Fibroblast of skin of right quadriceps (primary cell): ENCODE measurements at places on chromosomes 11 and 22.

- DNase-seq, result no peak
Observed at GRCh38 chr22:19822301-19823117, 32.2 kb downstream of the GNB1L start.

DNA sequence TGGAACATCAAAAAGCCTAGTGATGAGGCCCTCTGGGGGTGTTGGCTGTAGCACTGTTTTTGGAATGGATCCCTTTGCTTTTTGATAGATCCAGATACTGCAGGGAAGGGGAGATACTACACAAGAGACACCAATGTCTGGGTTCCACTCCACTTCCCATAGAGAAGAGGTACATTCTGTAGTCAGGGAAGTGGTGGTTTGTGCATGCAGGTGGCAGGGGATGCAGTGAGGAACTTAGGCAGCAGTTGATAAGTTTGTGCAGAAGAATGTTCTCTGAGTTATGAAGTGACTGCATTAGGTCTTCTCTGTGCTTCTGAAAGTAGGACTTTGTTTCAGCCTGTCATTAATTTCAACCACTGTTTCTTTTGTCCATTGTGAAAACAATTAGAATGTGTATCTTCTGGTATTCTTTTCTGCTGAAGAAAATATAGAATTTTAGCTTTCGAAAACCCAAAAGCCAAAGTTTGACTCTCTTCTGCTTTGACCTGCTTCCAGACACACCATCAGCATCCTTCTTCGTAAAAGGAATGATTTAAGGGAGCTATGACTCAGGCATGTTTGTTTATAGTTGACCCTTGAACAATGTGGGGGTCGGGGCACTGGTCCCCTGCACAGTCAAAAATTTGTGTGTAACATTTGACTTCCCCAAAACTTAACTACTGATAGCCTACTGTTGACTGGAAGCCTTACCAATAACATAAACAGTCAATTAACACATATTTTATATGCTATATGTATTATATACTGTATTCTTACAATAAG, 25.6 kb downstream of the PANX1 start:
- no peak for DNase-seq

GRCh38 chr11:82883853-82884252, 16.4 kb downstream of the PRCP start:
- no peak for DNase-seq

GRCh38 chr11:73956876-73957653, 6.2 kb downstream of the DNAJB13 start:
- DNase-seq, result no peak

- DNase-seq, result no peak
Observed at GRCh38 chr11:95254716-95255115, 23.7 kb upstream of the SESN3 start.

GRCh38 chr11:17257196-17257595, 19.3 kb upstream of the NUCB2 start:
- DNase-seq, result peak; percentile 65

DNA sequence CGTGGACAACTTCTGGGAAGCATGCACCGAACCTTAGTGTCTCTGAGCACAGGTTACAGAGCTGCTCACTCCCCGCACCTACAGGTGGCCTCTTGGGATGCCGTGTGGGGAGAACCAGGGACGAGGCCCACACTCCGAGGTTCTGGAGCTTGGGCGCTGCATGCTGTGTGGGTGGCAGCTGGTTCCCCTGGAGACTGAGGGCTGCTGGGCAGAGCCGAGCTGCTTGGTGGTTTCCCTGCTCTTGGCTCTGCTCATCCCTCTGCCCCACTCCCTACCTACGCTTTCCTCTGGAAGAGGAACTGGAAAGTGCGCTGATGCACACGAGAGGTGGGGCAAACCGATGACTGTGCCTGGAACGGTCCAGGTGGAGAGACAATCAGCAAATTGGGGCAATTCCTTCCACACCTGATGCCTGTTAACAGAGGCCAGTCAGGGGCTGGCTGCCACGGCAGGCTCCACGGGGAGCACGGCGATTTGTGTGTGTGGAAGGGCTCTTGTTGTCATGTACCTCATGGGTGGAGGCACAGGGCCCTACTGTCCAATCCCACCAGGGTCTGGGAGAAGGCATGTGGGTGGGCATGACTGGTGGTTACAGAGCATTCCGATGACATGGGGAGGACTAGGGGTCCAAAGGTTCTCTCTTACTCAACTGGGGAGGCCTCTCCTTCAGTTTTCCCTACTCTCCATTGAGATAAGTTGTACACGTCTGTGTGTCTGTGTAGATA, 60.9 kb downstream of the ST14 start:
- DNase-seq, result no peak

GRCh38 chr11:87493516-87493915, 455.8 kb downstream of the TMEM135 start:
- DNase-seq, result peak; percentile 56

DNA sequence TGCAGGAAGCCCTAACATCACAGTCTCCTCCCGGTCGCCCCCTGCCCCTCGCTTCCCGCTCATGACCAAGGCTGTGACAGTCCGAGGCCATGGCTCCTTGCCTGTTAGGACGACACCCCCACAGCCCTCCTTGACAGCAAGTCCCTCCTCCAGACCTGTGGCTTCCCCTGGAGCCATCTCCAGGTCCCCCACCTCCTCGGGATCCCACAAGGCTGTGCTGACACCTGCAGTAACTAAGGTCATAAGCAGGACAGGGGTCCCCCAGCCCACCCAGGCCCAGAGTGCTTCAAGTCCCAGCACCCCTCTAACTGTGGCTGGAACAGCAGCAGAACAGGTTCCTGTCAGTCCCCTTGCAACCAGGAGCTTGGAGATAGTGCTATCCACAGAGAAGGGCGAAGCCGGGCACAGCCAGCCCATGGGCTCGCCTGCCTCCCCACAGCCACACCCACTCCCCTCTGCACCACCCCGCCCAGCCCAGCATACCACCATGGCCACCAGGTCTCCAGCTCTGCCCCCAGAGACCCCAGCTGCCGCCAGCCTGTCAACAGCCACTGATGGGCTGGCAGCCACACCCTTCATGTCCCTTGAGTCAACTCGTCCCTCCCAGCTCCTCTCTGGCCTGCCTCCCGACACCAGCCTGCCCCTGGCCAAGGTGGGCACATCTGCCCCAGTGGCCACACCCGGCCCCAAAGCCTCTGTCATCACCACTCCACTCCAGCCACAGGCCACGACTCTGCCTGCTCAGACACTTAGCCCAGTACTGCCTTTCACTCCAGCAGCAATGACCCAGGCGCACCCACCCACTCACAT, 63.2 kb downstream of the OTOG start:
- no peak for DNase-seq

- no peak for DNase-seq
Observed at GRCh38 chr11:76769645-76770586, 13.2 kb upstream of the TSKU start.

GRCh38 chr11:32890843-32891656, 1.6 kb upstream of the QSER1 start:
- DNase-seq, result no peak

- DNase-seq, result no peak
Observed at GRCh38 chr11:60563553-60564235, 48.5 kb downstream of the MS4A13 start.

- DNase-seq, result no peak
Observed at GRCh38 chr11:2256951-2257700, 13.3 kb downstream of the ASCL2 start.

- no peak for DNase-seq
Observed at GRCh38 chr22:46646531-46647215, 26.5 kb downstream of the GRAMD4 start.

DNA sequence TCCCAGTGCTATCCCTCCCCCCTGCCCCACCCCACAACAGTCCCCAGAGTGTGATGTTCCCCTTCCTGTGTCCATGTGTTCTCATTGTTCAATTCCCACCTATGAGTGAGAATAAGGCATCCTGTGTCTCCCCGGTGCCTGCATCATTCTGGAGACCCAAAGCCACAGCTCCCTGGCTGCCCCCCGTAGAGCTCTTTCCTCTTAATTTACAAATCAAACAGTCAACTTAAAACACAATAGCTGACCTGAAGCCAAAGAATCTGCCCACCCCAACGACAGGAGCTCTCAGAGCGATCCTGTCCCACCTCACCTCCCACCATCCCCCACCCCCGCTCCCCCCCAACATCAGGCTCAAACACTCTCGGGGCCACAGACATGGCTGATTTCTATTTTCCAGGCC, 558.3 kb downstream of the BRD1 start:
- no peak for DNase-seq

DNA sequence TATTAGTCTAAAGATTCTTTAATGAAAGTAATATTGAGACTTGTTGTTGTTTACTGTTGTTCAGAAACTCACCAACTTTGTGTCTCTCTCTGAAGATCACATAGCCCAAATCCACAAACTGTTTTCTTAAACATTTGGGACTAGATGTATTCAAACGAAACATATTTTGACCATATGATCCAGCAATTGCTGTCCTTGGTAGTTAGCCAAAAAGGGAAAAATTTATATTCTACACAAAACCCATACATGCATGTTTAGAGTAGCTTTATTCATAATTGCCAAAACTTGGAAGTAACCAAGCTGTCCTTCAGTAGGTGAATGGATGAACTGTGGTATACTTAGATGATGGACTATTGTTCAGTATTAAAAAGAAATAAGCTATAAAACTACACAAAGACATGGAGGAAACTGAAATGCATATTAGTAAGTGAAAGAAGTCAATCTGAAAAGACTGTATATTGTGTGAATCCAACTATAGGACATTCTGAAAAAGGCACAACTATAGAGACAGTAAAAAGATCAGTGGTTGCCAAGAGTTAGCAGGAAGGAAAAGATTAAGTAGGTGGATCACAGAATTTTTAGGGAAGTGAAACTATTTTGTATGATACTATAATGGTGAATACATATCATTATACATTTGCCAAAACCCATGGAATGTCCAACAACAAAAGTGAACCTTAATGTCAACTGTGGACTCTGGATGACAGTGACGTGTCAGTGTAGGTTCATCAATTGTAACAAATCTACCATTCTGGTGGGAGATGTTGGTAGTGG, 442.9 kb downstream of the INSC start:
- DNase-seq, result no peak

DNA sequence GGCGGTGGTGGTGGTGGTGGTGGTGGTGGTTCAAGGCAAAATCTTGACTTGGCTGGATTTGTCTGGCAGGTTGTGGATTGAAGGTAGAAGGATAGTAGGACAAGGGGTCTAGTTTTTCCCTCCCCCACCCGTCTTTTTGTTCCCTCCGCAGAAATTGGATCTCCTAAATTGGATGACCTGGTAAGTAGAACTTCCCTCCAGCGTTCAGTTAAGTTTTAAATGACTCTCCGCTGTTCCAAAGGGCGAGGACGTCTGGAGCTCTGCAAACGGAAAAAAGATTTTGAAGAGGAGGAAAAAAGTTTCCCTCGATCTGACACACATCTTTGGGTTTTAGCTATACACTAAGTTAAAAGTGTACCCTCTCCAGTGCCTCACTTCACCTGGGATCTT, 422 bp upstream of the LGR4 start:
- DNase-seq, result no peak

- DNase-seq, result no peak
Observed at GRCh38 chr22:24961217-24961844, 8.8 kb downstream of the KIAA1671 start.

DNA sequence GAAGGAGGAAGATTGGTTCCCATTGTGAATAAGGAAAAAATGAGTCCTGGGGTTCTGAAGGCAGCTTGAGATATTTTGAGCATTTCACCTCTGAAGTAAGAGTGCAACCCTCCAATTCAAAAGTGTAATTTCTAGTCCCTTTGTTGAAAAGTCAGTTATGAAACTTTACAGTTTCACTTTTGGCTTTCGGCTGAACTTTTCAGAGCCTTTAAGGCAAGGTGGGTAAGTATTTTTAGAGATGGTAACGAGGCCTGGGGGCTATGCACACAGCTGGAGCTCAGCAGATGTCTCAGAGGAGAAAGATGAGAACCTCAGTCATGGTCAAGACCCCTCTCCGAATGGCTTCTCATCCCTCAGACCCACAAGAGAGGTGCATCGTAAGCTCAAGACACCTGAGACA, 267.6 kb downstream of the KIRREL3 start:
- DNase-seq, result no peak

DNA sequence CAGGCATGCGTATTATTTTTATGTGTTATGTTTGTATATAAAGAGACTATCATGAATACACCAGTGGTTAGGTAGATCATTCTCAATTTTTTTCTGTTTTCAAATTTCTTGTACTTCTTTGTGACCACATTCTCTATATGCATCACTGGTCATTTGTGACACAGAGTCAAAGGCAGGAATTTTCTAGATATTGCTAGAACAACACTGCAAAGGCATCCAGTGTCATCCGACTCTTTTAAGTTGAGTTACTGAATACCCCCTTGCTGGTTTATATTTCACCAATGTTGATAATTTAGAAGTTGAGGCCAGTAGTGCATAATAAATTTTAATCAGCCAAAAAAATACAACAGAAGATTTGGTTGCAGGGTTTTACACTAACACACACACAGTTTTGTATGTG, 351.8 kb downstream of the CASP12 start:
- DNase-seq, result no peak

- DNase-seq, result no peak
Observed at GRCh38 chr11:9839550-9839949, 175.7 kb downstream of the SWAP70 start.

DNA sequence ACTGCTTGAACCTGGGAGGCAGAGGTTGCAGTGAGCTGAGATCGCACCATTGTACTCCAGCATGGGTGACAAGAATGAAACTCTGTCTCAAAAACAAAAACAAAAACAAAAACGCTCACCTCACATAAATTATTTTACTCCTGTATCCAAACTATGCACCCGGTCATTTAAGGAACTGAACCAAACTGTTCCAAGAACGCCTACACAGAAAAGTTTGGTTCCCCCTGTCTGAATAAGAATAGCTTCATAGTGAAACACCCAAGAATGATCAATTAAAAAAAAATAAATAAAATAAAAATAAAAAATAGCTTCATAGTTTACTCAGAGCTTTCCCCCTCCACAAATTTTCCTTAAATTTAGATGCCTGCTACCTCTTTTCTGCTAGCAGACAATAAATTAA, 13.7 kb downstream of the NUP98 start:
- no peak for DNase-seq

DNA sequence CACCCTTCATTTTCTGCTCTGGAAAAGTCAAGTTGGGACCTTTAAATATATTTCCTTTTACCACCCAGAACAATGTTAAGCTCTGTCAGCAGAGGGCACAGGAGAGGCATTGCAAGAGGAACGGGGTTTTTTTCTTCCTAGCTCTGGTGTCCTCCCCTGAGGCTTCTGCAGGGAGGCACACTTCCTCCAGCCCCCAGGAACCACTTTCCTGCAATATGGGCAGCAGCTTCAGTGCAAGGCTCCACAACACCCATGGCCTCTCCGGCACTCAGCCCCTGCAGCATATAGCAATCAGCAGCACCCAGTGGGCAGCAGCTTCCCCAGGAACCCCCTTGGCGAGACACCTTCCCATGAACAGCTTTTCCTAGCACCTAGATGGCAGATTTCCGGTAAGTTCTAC, 101.4 kb downstream of the SYT9 start:
- DNase-seq, result peak; percentile 8
